Omental fat pad (tissue), 4 donors: ENCODE measurements at places on chromosomes 5 and 9.

DNA sequence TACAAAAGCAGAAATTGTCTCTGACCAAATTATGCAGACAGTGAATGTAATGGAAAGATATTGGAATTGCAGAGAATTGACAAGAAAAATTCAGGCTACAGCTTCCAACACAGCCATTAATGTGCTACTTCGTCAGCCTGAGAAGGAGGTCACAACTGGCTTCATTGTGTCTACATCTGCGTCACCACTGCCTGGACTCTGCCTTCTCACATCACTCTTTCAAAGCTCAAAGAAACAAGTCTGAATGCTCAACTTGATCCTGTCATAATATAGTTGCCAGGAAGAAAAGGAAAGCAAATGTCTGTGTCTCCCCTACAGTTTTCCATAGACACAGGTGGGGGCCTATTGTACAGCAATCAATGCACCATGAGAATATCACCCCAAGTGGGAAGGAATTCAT is 806.5 kb upstream of the CDH10 start:
- no peak for DNase-seq

GRCh38 chr5:16265141-16265540 is 85.5 kb upstream of the MARCHF11 start:
- no peak for DNase-seq

DNA sequence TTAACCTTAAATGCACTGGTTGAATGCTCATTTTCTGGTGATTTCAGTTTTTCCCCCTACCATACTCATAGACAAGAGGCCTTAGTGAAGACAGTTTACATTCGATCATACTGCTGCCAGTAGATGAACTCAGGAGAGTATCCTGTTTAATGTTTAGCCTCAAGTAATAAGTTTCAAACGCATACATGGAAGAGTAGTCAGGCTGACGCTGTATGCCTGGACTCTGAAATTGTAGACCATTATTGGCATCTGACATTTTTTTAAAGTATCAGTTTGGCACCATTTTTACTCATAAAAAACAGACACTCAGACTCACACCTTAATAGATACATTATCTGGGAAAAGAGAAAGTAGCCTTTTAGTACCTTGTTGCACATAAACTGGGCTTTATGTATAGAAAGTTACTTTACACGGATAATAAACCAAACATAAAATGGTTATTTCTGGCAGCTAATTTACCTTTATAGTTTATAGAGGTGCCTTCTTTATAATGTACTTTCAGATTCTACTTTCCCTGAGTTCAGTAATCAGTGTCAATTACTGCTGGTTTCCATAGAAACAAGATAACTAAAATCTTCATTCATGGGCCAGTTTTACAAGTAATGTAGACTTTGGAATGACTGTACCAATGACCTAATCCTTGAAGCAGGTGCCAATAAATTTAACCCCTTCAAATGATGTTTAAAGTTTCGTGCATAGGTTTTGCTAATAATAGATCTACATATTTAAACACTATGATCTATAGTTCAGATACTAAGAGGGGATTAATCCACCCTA is 183.8 kb upstream of the ITGA1 start:
- no peak for DNase-seq

DNA sequence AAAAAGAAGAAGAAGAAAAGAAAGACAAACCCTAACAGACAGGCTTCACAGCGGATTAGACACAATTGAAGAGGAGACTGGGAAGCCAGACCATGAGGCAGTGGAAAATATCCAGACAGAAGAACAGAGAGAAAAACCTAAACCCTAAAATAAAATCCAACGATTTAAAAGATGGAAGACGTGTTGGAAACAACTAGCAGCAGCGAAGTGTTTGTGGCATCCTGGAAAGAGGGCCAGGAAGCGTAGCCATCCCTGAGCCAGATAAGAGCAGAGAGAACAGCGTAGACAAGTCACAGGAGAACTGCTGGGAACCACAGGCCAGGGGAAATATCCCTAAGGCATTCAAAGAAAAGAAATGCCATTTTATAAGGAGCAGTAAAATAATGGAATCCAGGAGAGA is 39.7 kb upstream of the NKD2 start:
- DNase-seq: no peak

GRCh38 chr5:373710-374602 is 52.4 kb downstream of the AHRR start:
- DNase-seq: no peak
